ENCODE measurements at places on chromosomes 6 and 20.

- no peak for DNase-seq
Measured at GRCh38 chr6:109342506-109342905, 39.8 kb downstream of the CD164 start.

- DNase-seq: no peak
Measured at GRCh38 chr6:36742146-36742545, 44.5 kb downstream of the RAB44 start.

DNA sequence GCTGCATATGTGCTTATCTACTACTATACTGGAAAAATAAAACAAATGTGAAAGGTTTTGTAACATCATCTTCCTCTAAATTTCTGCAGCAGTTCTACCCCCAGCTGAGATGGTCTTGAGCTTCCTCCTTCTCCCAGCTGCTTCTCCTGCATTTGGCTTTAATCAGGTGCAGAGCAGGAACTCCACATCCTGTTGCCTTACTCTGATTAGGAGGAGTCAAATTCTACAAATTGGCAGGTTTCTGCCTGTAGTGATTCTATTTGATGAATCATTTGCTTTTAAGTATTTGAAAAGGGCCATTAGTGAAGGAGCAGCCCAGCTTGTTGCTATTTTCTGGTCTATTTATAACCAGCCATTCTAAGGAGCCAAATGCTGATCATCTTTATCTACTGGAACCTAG, 224.5 kb downstream of the GMDS start:
- peak; percentile 82 for DNase-seq

DNA sequence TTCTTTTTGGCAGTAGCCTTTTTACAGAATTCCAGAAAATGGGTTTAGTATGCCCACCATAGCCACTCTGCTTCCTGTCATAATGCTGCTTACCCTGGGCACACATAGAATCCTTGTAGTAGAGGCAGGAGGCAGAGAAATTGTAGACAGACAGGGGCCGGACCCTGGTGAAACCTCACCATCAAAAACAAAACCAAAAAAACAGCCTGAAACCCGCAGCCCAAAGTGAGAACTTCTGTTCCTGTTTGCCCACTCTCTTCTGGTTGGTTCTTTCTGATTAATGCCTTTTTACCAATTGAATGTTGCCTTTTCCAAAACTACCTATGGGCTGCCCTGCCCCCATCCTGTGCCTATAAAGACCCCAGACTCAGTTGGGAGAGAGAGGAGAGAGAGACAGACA, 188.2 kb downstream of the CDKAL1 start:
- no peak for DNase-seq

DNA sequence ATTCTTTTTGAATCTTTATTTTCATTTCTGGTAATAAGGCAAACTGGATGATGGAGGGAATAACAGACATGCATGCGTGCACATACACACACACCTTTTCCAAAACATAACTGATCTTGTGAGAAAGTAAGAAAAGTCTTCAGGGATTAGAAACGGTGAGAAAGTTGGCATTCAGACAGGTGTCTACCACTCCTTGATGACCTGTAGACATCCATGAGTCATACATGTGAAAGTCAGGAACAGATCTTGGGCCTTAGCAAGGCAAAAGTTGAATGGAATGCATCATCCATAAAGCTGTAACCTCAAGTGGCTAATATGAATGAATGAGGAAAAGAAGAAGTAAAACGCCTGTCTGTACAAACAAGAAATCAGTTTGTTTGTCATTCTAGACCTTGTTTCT, 97.3 kb downstream of the GRIK2 start:
- no peak for DNase-seq

GRCh38 chr20:50413088-50413500, 97.1 kb upstream of the PTPN1 start:
- DNase-seq: no peak

DNA sequence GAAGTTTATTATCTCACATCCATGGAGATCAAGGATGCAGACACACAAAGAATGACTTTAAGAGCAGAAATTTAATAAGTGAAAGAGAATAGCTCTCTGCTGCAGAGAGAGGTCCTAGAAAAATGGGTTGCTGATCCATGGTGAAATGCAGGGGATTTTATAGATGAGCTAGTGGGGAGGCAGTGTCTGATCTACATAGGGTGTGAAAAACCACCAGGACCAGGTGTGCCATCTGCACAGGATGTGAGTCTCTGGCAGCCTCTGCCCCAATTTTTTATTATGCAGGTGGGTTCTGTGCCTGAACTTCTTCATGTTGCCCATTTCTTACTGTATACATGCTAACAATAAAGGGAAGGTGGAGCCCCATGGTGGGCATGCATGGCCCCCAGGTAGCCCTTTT, 19.9 kb upstream of the NANP start:
- DNase-seq: no peak

- DNase-seq: no peak
Measured at GRCh38 chr6:13703496-13703895, 8.1 kb downstream of the RANBP9 start.

DNA sequence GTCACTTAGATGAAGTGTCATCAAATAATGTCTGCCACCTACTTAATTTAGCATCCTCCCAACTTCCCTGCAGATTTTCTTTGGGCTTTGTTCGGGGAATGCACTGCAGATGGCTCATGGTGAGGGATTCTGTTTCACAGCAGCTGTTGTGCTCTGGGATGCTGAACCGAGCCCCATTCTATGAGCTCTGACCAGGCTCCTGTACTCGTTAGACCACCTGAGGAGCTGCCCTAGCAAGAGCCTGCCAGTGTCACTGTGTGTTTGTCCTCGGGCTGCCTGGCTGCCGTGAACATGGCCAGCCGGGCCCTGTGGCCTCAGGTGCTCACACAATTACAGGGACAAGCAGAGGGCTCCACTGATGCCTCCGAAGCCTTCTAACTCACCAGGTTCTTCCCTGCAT, 238.8 kb upstream of the ECI2 start:
- no peak for DNase-seq

GRCh38 chr6:85747093-85747492, 104.4 kb upstream of the SYNCRIP start:
- DNase-seq: no peak

GRCh38 chr6:124881898-124882578, 80.2 kb upstream of the RNF217 start:
- no peak for DNase-seq

- no peak for DNase-seq
Measured at GRCh38 chr6:100427452-100427851, 37.3 kb downstream of the SIM1 start.

DNA sequence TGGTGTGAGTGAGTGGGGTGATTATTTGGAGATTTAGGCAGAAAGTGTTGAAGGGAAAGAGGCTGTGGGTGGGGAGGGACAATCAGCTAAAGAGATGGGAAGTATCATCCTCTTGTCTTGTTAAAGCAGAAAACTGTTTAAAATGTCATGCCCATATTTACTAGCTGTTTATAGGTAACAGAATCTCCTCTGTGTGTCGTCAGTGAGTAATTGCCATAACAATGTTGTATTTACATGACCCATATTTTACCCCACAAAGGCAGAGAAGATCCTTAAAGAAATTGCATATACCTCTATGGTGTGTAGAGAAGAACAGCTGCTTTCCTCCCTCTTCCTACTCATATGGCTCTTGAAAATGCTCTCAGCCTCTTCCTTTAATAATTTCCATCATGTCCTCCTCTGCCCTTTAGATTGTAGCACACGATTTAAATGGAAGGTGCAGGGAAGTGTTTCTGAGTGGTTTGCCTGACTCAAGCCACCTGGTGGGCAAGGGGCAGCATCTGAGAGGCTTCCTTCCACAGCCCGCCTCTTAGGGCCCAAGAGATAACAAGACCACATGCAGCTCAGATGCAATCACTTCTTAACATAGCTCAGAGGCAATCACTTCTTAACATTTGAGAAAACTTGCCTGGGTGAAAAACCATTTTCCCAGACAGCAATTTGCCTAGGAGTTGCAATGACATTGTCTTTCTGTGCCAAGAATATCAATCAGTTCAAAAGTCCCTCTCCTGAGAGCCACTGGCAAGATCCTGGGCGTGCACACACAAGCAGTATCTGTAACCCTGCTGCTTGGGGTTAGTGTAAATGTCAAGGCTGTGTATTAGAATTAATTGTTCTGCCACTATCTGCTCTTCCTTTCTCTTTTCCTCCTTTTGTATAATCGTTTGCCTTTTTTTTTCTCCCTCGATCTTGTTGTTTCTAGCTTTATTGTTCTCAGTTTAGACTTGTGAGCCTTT, 44.1 kb upstream of the EDN1 start:
- no peak for DNase-seq

DNA sequence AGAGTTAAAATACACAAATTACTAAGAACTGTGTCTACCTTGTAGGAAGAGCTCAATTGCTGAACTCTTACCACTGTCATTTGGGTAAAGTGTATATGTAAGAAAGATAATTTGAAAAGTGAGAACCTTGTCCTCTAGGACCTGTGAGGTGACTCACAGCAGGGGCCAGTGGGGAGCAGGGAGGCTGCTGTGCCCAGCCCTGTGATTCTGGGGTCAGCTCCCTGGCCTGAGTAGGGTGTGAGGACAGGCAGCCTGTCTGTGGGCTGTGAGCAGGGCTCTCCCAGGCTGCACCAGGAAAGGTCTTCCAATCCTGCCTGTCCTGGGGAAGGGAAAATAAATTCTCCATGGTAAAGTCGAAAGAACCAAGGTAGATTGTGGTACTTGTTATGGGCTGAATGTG, 27.3 kb upstream of the SIRPG start:
- no peak for DNase-seq

- DNase-seq: no peak
Measured at GRCh38 chr6:91654357-91654756, 1067.5 kb upstream of the MAP3K7 start.

GRCh38 chr6:168361766-168362165, 42.2 kb upstream of the DACT2 start:
- no peak for DNase-seq

GRCh38 chr20:1469306-1469905, 2.8 kb upstream of the NSFL1C start:
- DNase-seq: no peak

DNA sequence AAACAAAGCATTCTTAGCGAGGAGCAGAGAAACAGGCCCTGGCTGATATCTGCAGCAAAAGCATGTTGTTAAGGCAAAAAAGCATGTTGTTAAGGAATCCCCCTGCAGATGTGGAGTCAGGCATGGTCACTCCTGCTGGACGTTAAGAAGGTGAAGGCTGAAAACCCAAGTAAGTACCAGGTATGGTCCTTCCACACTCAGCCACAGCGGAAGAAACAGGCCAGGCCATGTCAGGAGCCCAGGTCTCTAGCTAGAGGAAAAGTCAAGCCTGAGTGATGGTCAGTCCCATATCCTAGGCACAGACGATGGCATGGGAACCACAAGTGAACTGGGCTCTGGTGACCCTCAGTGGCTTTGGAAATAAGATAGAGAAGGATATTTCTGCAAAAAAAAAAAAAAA, 32.5 kb upstream of the MAS1L start:
- DNase-seq: no peak

- no peak for DNase-seq
Measured at GRCh38 chr20:50572938-50573777, 63.0 kb downstream of the PTPN1 start.

DNA sequence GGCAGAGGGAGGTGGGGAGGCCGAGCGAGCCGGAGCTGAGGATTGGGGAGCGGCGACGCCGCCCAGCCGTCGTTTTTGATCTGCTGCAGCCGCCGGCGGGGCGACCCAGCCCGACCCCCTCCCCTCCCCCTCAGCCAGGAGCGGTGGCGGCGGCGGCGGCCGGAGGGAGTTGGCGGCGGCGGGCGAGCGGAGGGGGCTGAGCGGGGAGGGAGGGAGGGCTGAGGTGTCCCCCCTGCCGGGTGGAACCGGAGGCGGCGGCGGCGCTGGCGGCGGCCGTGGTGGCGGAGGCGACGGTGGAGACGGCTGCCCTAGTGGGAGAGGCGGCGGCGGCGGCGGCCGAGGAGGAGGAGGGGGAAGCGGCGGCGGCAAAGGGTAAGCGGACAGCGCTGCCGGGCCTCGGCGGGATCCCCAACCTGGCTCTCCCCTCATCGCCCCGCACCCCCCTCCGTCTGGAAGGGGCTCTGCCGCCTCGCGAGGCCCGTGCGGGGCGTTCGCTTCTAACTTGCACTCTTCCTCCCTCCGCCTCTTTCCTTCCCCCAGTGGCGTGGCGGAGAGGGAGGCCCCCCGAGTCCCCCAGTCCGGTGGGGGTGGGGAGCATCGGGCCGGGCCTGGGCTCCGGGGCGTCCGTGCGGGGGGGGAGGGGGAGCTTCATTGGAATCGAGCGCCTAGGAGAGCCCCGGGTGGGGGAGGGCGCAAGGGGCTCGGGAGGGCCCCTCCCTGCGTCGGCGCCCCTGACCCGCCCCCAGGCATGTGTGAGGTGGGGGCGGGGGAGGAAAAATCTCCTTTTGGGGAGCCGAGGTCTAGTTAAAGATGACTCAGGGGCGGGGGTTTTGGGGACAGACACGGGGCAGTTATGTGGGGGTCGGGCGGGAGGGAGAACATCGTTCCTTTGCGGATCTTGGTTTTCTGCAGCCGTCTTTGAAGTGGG, at the start of gene TAB2:
Gene TAB2 (plus strand): TSS at position 69 of the 928 bp plus-strand sequence. CDS start 52,286 bp downstream, outside the sequence.
- no peak for DNase-seq

DNA sequence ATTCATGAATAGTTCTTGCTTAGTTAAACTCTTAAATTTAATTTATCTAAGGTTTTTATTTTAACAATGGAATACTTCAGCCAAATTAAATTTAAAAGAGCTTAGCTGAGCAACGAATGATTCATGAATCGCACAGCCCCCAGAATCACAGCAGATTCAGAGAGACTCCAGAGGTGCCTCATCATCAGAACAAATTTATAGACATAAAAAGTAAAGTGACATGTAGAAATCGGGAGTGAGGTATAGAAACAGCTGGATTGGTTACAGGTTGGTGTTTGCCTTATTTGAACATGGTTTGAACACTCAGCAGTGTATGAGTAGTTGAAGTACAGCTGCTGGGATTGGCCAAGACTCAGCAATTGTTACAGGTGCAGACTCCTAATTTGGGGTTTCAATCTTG, 132.7 kb upstream of the MAP3K4 start:
- DNase-seq: no peak

DNA sequence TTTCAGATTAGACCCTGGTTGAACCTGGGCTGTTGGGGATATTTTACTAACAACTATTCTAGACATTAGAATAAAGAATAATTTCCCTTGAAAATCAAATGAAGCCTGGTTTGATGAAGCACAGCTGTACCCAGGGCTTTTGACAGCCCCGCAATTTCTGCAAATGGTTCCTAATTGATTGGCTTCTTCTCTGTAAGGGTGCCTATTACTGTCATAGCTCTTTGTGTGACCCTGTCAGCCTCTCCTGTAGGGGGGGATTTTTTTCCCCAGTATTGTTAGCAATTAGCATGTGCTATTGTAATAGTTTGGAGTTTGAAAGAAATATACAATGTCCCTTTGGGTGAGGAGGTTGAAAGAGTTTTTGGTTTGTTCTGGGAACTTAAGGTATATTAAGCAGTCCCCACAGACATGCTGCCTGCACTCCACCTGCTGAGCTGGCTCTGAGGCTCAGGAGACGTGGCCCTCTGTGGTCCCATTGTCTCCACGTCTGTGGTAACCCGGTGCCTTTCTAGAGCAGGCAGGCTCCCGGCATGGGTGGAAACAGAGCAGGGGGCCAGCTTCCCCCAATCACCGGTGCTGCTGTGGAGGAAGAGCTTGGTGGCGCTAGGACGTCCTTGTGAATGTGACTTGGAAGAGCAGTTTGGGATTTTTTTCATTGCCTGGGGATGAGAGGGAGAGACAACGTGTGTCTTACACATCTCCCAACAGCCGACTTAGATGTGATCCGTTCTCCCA, 47.3 kb upstream of the CLDN20 start:
- DNase-seq: no peak

Data from HFF-Myc (cell line).